ENCODE measurements at places on chromosomes 2 and 18.
A peak's percentile ranks its signal among the peaks of the same experiment; 100 is the strongest.

DNA sequence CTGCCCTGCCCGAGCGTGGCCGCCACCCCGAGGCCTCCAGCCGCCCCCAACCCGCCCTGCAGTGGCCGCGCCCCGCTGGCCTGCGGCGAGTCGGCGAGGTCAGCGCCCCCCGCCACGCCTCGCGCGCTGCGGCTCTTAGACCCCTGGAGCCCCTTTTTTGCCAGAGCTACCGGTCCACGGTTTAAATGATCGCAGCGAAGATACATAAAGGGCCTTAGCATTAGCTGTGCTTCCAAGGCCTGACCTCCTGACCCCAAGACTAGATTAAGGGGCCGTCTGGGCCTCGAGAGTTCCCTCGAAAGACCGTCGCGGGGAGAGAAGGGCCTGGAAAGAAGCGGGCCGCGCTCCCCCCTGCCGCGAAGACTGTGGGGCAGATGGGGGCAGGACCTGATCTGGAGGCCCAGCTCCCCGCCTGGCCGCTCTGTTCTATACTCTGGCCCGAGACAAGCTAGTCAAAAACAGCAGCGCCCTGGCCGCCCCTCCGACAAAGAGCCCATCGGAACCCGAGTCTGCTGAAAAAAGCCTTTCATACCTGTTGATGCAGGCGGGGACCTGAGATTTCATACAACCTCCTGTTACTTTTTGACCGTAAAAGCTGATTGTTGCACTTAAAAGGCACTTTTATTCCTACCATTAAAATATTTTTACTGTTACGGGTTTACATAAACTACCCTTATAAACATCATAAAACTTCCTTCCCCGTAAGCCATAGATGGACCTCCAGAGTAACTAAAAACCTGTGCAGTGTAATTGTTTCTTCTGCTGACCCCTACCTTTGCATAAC, 68.7 kb upstream of the PSMD14 start:
- no peak for DNase-seq

- no peak for DNase-seq
Measured at GRCh38 chr18:297936-298335, 30.1 kb upstream of the THOC1 start.

DNA sequence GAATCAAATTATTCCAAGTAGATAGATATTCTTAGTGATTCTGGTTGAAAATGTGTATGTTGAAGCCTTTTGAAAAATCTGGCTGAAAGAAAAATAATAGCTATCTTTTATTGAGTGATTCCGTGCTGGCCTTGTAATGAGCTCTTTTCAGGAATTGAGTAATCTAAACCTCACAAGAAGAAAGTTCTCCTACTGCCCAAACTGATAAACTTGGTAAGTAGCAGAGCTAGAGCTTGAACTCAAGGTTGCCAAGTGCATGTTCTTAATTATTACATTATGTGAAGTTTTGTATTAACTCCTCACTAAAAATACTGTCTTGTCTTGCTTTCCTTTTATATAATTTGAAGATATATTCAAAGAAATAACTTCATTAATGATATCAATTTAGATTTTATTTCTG, 1.6 kb upstream of the PPP1R1C start:
- DNase-seq: no peak

DNA sequence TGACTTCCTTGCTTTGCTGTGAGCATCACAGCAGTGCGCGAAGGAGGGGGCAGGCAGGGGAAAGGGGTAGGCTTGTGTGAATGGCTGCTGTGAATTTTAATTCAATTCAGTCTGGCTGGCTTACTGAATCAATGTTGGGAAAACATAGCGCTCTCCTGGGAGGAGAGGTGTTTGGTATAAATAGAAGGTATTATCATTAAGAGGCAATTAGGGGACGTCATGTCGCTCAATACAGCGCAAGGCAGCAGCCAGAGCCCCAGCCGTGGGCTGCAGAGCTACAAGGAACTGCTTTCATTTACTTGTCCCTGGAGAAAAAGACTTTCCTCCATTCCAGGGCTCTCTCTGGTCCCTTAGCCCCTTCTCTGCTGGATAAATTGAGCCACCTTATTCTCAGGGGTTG, 181.4 kb upstream of the MSH6 start:
- DNase-seq: no peak

GRCh38 chr2:39688181-39688580, 22.5 kb downstream of the TMEM178A start:
- DNase-seq: no peak

- no peak for DNase-seq
Measured at GRCh38 chr2:45919711-45920111, 268.2 kb downstream of the PRKCE start.

DNA sequence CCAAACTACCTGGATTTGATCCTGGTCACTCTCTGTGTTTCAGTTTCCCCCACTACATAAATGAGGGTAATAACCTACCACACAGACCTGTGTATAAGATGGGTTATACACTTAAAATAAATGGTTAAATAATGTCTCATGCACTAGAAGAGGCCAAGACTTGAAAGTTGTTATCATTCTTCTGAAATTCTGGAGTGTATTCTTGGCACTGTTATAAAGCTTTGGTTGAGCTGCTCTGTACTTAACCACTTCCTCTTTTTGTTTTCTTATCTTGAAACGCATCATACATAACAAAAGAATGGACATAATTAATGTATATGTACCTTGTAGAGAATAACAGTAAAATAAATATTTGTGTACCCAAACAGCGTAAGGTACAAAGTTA, 281.0 kb downstream of the AFF3 start:
- no peak for DNase-seq

- no peak for DNase-seq
Measured at GRCh38 chr2:106020821-106021661, 173.1 kb downstream of the UXS1 start.

DNA sequence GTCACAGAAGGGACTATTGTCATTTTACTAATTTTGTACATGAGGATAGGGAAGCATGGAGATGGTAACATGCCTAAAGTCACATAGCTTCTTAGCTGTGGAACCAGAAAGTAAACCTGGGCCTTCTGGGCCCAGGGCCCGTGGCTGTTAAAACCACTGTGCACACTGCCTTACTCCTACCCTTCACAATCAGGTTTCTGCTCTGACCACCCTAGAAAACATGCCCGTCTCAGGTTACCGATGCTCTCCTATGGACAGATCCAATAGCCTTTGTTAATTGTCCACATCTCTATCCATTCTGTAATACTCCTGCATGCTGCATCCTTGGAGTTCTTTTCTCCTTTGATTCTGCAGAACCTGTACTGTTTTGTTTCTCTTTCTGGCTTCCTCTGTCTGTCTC, 79.0 kb upstream of the TACR1 start:
- DNase-seq: no peak

GRCh38 chr2:66070721-66071602, 364.0 kb upstream of the MEIS1 start:
- no peak for DNase-seq

DNA sequence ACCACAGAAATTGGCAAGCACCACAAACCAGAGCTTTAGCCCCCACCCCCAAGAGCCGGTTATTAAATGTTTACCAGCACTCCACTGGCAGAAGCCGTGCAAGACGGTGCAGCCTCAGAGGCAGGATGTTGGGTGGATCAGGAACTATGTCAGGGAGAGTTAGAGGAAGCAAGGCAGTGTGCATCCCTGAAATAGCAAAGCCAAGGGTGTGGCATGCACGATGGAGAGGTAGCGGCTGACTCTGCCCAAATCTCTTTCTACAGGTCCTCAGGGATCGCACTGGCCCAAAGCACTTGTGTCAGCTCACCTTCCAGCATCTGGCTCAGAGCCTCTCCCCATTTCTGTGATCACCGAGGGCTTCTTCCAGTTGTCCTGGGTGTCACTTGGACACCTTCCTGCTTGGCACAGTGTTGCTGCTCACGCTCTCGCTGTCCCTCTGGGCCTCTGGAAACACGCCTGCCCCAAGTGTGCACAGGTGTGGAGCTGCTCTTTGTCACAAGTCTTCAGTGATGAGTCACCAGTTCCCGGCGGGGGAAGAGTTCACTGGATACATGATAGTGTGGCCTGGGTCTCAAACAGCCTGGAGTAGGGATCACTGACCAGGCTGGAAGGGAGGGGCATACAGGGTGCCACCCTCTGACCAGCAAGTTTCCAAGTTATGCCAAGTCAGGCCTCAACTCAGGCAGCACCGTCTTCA, 17.3 kb upstream of the B3GNT7 start:
- no peak for DNase-seq

DNA sequence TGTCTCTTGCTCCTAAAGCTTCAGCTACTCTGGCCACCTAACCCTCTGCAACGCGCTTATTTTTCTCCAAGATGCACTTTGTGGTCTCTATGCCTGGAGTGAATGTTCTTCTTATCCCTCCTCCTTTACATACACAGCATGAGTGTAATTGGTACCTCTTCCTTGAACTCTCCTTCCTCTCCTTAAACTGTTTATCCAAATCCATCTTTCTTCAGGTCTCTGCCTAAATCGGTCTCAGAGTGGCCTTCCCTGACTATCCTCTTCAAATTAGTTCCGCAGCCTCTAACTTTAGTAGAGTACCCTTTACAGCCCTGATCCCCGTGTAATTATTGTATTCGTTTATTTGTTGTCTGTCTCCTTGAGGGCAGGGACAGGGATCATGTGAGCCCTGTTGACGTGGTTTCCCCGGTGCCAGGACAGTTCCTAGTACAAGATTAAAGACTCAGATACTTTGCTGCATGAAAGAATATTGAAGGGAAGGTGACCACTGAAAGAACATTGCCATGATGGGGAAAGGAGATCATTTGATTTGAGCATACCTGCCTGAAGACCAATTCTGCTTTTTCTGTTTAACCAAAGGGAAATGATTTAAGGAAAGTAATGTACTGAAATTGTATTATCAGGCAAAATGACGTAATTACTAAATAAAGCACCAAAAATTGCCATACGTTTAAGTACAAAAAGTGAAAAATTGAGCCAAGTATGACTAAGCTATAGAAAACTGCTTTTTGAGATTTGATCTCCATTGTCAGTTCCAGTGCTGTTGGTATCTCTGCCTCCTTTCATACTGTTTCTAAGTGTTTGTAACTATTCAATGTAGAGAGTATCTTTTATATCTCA, 1.2 kb downstream of the CNOT9 start:
- no peak for DNase-seq

GRCh38 chr2:184906709-184907108, 308.4 kb downstream of the ZNF804A start:
- no peak for DNase-seq

- DNase-seq: peak; percentile 35
Measured at GRCh38 chr2:128261245-128262128, 57.2 kb downstream of the HS6ST1 start.

- peak; percentile 16 for DNase-seq
Measured at GRCh38 chr2:25369876-25370275, 28.2 kb upstream of the DNMT3A start.

DNA sequence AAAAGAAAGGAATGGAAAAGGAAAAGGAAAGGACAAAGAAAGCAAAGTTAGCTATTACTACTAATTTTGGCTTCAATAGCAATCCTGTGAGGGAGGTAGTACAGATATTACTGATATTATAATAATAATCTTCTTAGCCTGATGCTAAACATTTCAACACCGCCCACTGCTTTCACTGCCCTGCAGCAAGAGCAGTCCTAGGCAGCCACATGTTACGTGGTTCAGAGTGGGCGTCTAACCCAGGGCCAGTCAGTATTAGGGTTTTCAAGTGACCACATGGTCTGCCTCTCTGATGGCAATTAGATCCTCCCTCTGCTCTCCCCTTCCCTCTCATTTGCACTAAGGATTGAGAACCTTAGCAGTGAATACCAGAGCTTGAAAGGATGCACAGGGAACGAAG, 83.7 kb upstream of the ZNF397 start:
- no peak for DNase-seq

DNA sequence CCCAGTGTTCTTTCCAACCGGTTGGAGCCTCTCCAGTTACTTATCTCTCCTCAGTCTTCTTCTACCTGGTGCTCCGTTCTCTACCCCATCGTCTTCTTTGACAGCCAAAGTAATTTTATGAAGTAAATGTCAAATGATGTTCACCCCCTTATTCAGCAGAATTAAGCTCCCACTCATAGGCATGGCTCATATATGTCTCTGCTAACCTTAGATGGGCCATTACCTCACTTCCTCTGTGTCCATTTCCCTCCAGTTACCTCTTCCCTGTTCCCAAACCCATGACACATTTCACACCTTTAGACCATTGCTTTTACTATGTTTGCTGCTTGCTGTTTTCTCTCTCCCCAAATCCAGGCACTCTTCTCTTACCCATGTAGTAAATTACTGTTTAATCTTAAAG, 607.0 kb downstream of the RNF144A start:
- no peak for DNase-seq

GRCh38 chr18:31658670-31659575, 25.5 kb downstream of the B4GALT6 start:
- no peak for DNase-seq

GRCh38 chr2:203820969-203821368, 46.6 kb upstream of the CTLA4 start:
- DNase-seq: no peak

DNA sequence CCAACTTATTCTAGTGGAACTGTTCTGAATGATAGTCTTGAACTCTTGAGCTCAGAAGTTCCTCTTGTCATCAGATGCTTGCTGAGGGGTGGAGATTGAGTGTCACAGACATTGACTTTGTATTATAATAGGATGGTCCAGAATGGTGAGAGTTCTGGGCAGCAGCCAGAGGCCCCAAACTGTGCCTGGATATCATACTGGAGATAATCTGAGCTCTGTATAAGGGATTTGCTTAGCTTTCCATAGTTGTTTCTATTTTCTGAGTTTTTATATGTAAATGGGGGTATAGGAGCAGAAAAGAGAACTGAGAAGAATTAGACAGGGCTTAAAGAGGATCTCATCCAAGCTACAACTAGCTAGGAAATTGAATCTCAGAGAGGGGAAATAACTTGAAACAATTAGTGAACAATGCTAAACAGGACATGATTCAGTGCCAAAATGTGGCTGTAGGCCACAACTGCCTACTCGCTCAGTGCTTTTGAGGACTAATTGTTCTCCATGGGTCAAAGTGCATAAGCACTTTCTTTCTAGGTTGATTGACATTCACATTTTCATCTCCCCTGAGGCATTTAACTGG, 10.1 kb upstream of the LCLAT1 start:
- DNase-seq: no peak

GRCh38 chr2:238256594-238257104, 16.8 kb upstream of the HES6 start:
- peak; percentile 92 for DNase-seq

DNA sequence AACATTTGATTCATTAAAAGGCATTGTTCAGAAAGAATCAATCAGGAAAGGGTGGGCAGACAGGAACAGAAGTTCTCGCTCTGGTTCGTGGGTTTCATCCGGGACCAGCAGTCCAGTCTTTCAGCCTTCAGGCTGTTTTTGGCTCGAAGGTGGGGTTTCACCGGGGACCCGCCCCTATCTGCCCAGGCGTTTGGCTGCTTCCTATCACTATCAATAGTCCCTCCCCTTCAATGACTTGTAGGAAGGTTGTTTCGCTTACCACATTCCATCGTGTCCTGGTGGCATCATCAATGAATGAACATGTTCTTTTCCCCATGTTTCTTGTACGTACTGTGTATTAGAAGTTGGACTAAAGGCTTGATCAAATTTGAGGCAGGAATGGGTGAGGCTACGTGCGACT, 130.3 kb downstream of the NEDD4L start:
- DNase-seq: no peak

DNA sequence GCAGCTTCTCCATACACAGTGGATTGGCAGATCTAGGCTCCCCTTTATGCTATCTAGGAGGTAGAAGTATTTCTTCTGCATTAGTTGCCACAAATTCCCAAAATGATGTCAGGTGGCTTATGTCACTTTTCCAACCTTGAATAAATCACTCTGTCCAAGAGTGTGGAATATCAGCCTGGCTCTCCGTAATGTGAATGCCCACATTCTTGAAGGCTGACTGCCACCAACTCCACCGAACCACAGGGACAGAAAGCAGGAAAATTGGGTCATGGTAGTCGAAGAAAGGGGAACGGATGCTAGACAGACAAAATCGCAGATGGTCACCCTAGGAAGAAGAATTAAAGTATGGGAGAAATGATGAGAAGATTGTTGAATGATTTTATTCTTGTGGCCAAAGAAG, 624.9 kb upstream of the CDH2 start:
- no peak for DNase-seq
